ENCODE measurements at places on chromosomes 3 and 15.

GRCh38 chr3:36175113-36175812 is 205.0 kb upstream of the STAC start:
- DNase-seq = no peak

DNA sequence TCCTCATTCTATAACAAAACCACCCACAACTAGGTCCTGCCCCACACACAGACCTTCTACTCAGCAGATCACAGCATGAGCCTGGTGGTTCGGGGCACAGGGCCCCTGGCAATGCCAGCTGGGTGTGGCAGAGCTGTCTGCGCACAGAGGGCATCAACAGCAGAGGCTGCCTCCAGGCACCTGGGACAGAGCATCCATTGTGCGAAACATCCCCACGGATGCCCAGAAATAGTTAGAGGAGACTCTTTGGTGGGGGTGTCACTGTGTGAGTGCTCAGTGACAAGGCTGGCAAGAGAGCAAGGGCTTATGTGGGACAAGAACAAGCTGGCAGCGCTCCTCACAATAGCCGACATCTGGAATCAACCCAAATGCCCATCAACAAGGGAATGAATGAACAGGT is 487.4 kb upstream of the PROK2 start:
- DNase-seq = no peak

DNA sequence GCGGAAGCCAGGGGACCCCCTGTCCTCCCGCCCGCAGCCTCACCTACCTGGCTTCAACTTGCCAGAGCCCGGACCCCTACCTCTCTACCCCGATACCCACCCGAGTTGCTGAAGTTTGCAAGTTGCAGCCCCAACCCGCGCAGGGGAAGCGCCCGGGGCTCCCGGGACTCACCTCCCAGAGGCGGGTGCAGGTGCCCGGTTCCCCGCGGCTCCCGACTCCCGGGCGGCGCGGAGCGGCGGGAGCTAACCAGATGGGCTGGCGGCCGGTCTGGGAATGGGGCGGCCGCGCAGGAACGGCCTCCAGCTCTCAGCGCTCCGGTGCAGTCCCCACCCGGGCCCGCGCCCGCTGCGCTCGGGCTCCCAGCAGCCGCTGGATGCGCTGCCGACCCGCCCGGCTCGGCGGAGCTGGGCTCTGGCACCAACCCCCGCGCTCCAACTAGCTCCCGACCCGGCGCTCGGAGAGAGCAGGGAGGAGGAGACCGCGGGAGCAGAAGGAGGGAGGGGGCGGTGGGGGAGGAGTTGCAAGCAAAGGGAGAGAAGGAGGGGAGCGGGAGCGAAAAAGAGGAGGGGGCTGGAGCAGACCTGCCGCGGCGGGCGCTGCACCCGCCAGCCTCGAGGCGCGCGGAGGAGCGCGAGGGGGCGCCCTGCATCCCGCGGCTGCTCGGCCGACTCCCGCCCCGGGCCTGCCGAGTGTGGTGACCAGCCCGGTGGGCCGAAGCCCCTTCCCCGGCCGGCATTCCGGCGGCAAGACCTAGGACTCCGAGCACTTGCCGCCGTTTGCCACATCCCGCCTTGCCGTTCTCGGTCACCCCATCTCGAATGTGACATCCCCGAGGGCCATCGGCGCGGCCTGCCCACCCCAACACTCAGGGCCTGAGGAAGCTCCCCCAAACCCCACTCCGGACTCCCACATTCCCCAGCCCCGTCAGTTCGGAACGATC is at the start of gene SEMA5B:
TSS of gene SEMA5B (minus strand) at position 472 of the 941 bp plus-strand sequence. CDS start 66,500 bp downstream, outside the sequence.
- DNase-seq = no peak

DNA sequence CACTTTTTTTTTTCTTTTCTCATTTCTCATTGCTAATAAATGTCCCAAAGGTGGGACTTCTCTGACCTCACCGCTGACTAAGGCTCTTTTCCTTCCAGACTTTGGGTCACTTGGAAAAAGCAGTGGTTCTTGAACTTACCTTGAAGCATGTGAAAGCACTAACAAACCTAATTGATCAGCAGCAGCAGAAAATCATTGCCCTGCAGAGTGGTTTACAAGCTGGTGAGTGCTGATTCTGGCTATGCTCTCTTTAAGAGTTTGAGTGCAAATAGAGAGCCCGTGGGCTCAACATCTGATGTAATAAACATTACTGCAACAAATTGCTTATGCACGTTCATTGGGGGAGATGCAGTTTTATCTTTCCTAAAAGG is 2.0 kb downstream of the BHLHE40 start:
- no peak for DNase-seq

DNA sequence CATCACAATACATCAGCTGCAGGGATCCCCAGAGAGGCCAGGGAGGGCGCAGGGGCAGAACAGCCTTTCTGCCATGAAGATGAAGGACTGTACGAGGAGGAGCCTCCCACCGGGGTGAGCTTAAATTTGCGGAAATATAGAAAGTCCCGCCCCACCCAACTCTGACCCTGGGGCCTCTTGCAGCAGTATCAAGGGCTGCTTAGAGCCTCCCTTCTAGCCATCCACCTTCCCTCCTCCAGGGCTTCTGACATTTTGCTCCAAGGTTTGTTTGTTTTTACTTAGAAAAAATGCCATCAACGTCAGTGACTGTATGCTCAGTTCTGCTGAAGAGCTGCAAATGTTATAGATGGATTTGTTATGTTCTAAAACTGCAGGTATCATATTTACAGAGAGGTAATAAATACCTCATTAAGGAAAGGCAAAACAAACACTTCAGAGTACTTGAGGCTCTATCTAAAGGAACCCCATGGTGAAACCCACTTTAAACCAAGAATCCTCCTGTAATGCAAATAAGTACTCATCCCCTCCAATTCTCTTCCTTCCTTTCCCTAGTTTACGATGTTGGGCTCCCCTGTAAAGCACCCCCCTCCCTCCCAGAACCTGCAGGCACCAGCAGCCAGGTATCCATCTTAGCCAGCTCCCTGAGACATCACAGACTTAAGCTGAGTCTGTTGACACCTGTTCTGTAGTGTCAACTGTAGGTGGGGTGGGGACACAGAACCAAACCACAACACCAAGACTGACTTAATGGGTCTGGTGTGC is 30.5 kb downstream of the RFTN1 start:
- no peak for DNase-seq

GRCh38 chr3:184157206-184157605 is 2.0 kb downstream of the DVL3 start:
- DNase-seq = no peak

DNA sequence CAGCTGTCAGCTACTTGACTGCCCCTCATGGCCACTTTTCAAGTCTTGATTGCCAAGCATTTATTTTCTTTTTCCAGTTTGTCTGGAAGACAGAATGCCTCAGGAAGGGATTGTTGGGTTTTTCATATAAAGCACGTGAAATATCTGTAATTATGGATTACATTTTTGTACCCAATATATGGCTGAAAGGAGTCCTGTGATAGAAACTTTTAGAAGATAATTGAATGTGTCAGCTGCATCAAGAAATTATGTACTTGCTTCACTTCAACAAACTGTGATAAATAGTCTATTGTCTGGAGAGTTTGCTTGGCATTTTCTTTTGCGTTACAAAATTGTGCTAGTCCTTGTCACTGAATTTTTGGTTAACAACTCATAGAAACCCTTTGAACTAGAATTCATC is 247.9 kb upstream of the SLCO3A1 start:
- DNase-seq = no peak

DNA sequence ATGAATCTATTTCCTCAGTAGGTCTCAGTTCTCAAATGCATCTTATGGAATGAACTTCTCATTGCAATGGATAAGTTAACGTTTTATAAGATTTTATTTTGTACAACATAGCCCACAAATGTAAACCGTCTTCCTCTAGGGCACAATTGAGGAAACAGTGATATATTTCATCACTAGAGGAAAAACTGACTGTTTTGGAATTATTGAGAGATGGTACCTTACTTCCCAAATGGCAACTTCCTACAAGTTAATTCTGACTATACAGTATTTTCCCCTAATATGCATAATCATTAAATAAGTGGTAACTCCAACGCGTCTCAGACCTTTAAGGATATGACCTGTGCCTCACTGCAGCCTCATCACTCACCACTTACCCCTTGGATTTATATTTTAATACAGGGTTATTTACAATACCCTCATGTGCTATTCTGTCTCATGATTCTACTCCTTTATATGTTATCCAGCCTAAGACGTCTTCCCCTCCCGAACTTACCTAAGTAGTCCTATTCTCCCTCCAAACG is 13.3 kb downstream of the GABPB1 start:
- no peak for DNase-seq

GRCh38 chr3:111735243-111735758 is 123.8 kb upstream of the PHLDB2 start:
- no peak for DNase-seq

GRCh38 chr3:112976001-112976400 is 1.1 kb upstream of the CD200R1 start:
- DNase-seq = no peak

DNA sequence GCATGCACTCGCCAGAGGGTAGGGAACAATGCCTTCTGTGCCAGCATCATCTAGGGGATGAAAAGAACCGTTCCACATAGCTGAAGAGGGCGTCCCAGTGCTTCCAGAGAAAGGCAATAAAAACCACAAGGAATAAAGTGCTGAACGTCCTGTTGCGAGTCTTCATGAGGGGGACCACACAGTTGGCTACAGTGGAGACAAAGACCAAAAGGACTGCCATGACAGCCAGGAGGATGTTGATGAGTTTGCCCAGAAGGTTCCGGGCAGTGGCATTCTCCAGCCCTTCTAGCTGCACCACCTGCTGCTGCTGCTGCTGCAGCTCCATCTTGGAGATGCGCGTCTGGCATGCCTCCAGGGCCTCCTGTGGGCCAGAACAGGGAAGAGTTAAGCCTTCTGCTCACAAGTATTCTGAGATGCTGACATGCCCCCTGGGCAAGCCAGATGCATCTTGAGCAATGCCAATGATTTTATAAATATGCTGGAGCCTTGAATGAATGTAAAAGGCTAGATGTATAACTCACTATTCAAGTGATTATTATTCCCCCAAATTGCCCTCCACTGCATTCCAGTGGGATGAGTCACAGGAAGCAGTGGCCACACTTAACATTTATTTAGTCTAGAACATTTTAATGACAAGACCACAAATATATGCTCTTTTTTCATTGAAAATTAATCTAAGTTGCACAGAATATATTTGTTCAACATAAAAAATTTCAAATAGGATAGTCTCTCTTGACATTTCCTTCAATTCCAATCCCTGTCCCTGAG is 45.1 kb upstream of the PLXND1 start:
- DNase-seq = no peak

- no peak for DNase-seq
These were observed 1.0 kb downstream of the SHOX2 start for GRCh38 chr3:158105119-158105709.

- DNase-seq = no peak
These were observed 23.6 kb upstream of the SSUH2 start for GRCh38 chr3:8668216-8668615.

DNA sequence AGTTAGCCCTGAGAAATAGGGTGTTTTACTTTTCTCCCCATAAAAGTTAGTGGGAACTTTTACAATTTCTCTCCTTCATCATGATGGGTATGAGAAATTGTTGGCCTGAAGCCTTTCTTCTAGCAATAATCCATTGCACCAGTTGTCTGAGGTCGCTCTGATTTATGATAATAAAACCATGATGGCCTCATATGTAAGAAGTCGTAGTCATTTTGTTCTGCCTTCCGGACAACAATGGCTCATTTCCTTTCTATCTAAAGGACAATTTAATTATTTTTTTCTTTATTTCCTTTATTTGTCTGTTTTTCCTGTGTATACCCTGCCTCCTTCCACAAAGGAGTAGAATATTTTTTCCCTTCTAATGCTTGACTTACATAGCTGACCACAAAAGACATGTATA is 31.6 kb upstream of the GNB4 start:
- DNase-seq = no peak

DNA sequence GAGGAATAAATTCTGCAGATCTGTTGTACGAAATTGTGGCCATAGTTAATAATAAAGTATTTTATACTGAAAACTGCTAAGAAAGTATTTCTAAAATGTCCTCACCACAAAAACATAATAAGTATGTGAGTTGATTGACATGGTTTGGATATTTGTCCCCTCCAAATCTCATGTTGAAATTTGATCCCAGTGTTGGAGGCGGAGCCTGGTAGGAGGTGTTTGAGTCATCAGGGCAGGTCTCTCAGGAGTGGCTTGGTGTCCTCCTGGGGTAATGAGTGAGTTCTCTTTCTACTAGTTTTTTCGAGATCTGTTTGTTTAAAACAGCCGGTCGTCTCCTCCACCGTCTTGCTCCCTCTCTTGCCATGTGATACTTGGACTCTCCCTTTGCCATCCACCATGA is 424.1 kb upstream of the KCNMB2 start:
- no peak for DNase-seq

GRCh38 chr15:52103217-52104207 is 9.1 kb downstream of the BCL2L10 start:
- no peak for DNase-seq

DNA sequence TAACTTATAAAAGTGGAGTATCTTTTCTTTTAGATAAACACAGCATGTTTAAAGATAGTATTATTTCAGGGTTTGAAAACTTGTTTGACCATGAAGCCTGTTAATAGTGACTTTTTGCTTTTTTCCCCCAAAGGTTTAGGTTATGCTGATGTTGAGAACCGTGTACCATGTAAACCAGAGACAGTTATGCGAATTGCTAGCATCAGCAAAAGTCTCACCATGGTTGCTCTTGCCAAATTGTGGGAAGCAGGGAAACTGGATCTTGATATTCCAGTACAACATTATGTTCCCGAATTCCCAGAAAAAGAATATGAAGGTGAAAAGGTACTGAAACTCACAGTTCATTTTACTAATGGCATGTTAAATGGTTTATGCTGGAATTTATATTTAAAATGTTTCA is 5.1 kb downstream of the LACTB start:
- no peak for DNase-seq

DNA sequence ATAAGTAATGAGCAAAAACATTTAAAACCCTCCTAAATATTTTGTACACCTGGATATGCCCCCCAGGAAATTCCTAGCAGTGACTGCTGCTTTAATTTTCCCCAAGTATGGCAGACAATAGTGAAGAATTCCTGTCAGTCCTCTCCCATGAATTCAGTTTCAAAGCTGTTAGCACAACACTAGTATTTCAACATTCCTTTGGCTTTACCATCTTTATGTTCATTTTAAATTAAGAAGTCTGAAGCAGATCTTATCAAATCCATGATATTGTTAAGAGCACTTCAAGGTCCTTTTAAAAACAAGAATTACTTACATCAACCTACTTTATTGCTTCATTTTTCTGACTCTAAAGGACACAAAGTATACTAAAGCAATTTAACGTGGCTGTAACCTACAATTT is 28.8 kb upstream of the CDIN1 start:
- DNase-seq = no peak

- DNase-seq = no peak
These were observed 39.7 kb downstream of the NBEAL2 start for GRCh38 chr3:47019201-47019600.
